ENCODE measurements at places on chromosomes 5 and 9.

- no peak for DNase-seq
Observed at GRCh38 chr5:122844910-122845228, 544 bp upstream of the SNX24 start.

- no peak for DNase-seq
Observed at GRCh38 chr5:132479111-132479951, 11.2 kb downstream of the IRF1 start.

- DNase-seq = no peak
Observed at GRCh38 chr5:19694949-19695611, 292.9 kb downstream of the CDH18 start.

GRCh38 chr5:37754976-37755375, 84.9 kb downstream of the GDNF start:
- no peak for DNase-seq

DNA sequence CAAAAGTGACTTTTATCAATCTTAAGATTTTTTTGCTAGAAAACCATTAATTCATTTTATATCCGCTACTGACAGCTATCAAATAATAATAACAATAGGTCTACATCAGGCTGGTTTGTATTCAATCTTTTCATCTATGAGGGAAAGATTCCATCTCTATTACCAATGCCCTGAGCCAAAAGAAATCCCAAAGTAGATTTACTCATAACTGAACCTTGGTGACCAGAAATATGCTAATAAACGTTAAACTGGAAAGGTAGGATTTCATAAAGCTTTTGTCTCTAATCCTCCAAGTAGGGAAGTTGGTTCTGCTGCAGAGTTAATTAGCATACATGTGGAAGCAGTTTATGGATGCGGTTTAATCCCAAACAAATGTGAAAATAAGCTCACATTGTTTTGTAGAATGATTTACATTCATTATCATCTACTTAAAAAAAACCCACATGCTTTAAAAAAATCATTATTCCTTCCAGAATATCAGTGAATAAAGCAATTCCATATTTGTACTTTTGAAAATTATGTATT, 715.5 kb downstream of the CETN3 start:
- DNase-seq = no peak

- DNase-seq = no peak
Observed at GRCh38 chr9:129131300-129132145, 20.3 kb downstream of the PTPA start.

- DNase-seq = no peak
Observed at GRCh38 chr9:87864915-87865314, 17.8 kb upstream of the SPATA31E1 start.

DNA sequence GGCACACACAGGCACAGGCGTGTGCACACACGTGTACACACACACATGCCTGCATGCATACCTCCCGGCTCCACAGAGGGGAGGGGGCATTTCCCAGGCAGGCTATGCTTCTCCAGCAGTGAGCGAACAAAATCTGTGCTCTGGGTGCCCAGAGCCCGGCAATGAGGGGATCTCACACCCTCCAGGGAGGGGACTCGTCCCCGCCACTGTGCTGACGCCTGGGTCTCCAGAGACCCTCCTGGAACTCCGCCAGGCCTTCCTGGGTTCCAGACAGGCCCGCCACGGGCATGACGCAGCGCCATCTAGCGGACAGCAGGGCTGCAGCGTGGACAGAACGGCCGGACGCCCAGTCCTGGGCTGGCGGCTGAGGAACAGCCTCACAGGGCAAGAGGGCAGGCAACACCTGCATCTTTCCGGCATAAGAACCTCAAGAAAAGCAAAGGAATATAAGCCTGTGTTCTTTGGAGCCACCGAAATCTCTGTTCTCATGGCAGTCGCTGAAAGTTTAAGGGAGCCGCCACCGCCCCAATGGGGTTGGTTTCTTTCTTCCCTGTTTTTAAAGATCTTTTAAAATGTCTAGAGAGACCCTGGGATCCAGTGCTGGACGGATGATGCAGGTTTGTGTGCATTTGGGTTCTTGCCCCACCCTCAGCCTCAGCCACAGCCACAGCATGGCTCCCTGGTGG, 135.6 kb upstream of the PPP1R26 start:
- DNase-seq = peak; percentile 8

DNA sequence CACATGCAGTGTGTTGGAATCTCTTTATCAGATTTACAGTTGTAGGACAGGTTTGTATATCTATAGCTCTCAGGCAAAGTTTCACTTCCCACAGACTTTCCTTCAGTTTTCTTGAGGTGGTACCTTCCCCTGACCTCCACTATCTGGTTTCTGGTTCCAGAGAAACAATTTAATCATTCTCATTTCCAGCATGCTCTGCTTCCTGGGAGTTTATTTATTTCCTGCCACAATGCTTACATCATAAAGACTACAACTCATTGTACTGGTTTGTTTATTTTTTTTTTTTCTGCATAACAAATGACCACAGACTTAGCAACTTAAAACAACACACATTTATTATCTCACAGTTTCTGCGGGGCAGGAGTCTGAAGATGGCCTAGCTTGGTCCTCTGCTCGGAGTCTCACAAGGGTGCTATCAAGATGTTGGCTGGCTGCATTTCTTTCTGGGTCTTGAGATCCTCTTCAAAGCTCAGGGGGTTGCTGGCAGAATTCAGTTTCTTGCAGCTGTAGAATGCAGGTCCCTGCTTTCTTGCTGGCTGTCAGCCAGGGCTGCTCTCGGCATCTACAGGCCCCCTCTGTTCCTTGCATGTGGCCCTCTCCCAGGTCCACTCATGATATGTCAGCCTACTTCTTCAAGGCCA, 247.7 kb downstream of the ENC1 start:
- DNase-seq = no peak

- DNase-seq = peak; percentile 79
Observed at GRCh38 chr9:27276193-27277030, 20.5 kb downstream of the EQTN start.

- DNase-seq = no peak
Observed at GRCh38 chr5:72355706-72356299, 35.6 kb downstream of the PTCD2 start.

DNA sequence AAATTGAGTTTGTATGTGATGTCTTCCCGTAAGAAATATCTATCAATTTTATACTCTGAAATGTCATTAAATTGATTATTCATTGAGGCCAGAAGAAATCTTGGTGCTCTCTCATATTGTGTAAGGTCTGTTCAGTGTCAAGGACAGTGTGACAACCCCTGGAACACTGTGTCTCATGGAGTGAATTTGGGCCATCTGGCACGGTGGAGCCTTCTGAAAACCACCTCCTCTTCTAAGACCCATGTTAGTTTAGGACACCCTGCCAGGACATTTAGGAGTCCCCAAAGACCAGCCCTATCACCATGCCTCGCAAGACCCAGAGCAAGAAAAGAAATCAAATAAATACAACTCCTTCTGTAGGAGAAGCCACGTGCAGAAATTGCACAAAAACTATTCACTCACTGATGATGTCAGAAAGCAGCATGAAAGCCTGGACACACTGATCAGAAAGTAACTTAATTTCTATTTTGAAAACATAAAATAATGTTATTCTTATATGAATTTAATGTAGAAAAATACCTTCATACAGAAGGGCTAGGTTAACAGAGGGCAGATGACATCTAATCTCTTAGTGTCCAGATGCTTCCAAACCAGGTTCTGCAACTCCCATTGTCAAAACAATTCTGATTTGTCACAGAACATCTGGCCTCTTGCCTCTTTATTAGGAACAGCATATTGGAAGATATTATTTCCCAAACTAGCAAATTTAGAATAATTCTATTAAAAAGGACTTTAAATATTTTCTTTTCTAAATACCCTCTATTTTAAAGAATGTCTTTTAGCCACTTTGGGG, 298.8 kb downstream of the NR2F1-AS1 start:
- DNase-seq = no peak

- no peak for DNase-seq
Observed at GRCh38 chr5:25881318-25882036, 1156.9 kb downstream of the CDH9 start.

DNA sequence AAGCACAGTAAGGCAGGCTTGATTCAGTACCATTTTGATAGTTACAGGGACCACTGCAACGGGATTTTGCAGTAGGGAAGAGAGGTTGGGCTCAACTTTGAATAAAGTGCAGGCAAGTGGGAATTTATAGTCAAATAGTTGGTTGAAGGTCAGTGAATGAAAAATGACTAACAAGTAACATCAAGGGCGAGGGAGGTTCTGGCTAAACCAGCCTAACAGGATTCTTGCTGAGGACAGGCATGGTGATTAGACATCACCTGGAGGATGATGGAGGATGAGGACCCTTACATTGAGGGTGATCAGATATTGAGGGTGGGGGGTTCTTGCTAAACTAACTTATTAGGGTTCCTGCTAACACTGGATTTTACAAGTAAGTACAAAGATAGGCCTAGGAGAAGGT, 66.1 kb upstream of the SMC5 start:
- no peak for DNase-seq

GRCh38 chr9:81145331-81145963, 543.9 kb downstream of the TLE1 start:
- no peak for DNase-seq

Measured in NCI-H446 (cell line).